ENCODE measurements at places on chromosomes 2 and 18. TPM values are rescaled to one million over a fixed set of nuclear protein-coding genes. Genes with fewer than 3 reads are reported as not detected.

Gene UGT1A10
- not detected for total RNA-seq

GRCh38 chr2:12152888-12153287, 406.5 kb downstream of the LPIN1 start:
- H3K27me3 ChIP-seq = no peaks in the 10 kb centered on the region
- H3K27ac ChIP-seq = no peak overlapping the region
- no peaks in the 10 kb centered on the region for H3K36me3 ChIP-seq
- no peaks in the 10 kb centered on the region for H3K4me1 ChIP-seq
- no peak for DNase-seq
- no peak overlapping the region for H3K4me3 ChIP-seq

Gene SLC4A3
- total RNA-seq = 0.88 TPM

GRCh38 chr2:233130481-233131020, 70.4 kb downstream of the INPP5D start:
- no peaks in the 10 kb centered on the region for H3K27me3 ChIP-seq
- no peaks in the 10 kb centered on the region for H3K36me3 ChIP-seq

Gene SNTG2
- 5.5 TPM for total RNA-seq

DNA sequence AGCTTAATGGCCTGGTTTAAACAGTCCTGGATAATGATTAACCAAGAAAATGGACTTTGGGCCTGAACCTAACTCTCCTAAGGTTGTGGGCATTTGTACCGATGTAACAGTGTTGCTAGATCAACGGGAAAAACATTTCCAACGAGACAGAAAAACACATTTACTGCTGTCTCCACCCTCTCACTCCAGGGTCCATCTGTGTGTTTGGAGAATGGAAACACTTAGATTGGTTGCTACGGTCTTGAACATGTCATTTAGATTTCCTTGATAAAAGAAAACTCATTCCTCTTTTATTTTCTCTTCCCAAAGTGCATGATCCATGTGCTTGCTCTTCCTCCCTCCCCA, 88.0 kb downstream of the SOCS6 start:
- DNase-seq = no peak
- peaks cover 6% of the 10 kb centered on the region for H3K4me1 ChIP-seq
- no peak overlapping the region for H3K4me3 ChIP-seq

Gene ARHGAP15
- total RNA-seq = 5.9 TPM

DNA sequence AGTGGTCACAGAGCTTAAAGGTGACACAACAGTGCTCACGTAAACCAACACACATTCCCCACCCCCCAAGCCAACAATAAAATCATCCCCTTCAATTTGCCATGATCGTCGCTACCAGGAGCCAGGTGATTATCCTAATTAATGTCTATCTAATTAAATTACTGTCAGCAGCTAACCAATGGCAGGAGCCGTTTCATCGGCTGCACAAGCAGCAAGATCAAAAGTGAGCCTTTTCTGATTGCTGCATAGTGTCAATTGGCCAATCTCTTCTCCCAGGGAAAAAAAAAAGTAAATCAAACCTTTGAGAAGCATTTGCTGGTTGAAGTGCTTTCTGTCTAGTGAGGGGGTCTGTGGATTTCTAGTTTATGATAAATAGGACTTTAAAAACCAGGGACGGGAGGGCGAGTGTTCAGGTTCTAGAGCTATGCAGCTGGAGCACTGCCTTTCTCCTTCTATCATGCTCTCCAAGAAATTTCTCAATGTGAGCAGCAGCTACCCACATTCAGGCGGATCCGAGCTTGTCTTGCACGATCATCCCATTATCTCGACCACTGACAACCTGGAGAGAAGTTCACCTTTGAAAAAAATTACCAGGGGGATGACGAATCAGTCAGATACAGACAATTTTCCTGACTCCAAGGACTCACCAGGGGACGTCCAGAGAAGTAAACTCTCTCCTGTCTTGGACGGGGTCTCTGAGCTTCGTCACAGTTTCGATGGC, at the start of gene TBR1:
TBR1 (plus strand) TSS at position 311 of the 721 bp plus-strand sequence; CDS start at position 425, 114 bp downstream.
- H3K27me3 ChIP-seq = peaks cover 98% of the 10 kb centered on the region
- H3K4me3 ChIP-seq = peak within 1 kb of the TSS; percentile 55
- no peak for DNase-seq
- H3K36me3 ChIP-seq = no peaks in the 10 kb centered on the region

DNA sequence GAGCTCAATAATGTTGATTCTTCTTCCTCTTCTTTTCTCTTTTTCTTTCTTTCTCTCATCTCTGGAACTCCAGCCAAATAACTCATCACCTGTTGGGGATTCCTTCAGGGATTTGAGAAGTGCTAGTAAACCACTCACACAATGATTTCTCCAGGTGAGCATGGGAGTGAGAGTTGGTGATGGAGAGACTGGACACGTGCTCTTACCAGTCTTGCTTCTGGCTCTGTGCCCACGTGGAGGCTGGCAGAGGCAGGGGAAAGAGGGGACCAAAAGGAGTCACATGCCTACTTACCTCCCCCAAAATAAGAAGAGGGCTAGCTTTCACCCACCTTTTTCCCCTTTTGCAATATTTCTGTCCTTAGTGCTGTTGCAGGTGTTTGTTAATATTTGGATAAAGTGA, 28.6 kb upstream of the CCDC85A start:
- H3K27ac ChIP-seq = no peak overlapping the region
- H3K4me3 ChIP-seq = no peak overlapping the region
- H3K36me3 ChIP-seq = no peaks in the 10 kb centered on the region
- DNase-seq = no peak
- H3K4me1 ChIP-seq = no peaks in the 10 kb centered on the region

- H3K27me3 ChIP-seq = no peaks in the 10 kb centered on the region
- peak overlapping the region; percentile 66 for H3K27ac ChIP-seq
- H3K4me3 ChIP-seq = no peak overlapping the region
- H3K36me3 ChIP-seq = no peaks in the 10 kb centered on the region
Measured at GRCh38 chr2:42906557-42907411, 114.4 kb upstream of the HAAO start.

GRCh38 chr18:66630831-66631230, 26.9 kb upstream of the CDH19 start:
- H3K36me3 ChIP-seq = no peaks in the 10 kb centered on the region
- H3K4me1 ChIP-seq = no peaks in the 10 kb centered on the region
- no peaks in the 10 kb centered on the region for H3K27me3 ChIP-seq
- no peak overlapping the region for H3K4me3 ChIP-seq

GRCh38 chr2:73859721-73860586, 31.2 kb downstream of the STAMBP start:
- H3K4me3 ChIP-seq = no peak overlapping the region
- no peak overlapping the region for H3K27ac ChIP-seq
- H3K36me3 ChIP-seq = peaks cover 12% of the 10 kb centered on the region

DNA sequence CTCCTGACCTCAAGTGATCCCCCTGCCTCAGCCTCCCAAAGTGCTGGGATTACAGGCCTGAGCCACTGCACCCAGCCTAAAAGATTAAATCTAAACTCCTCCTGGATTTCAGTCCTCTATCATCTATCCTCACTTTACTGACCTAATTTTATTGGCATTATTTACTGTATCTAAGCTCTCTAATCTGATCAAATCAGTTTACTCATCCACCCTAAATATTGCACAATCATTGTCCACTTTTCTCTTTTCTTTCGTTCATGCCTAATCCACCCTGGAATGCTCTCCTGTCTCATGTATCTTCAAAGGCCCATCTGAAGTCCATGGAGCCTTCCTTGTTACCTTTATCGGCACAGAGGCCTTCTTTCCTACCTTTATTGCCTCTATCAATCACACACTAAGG, 31.6 kb upstream of the GPR155 start:
- H3K4me3 ChIP-seq = no peak overlapping the region
- H3K27ac ChIP-seq = no peak overlapping the region
- H3K36me3 ChIP-seq = no peaks in the 10 kb centered on the region
- no peaks in the 10 kb centered on the region for H3K27me3 ChIP-seq
- no peak for DNase-seq

DNA sequence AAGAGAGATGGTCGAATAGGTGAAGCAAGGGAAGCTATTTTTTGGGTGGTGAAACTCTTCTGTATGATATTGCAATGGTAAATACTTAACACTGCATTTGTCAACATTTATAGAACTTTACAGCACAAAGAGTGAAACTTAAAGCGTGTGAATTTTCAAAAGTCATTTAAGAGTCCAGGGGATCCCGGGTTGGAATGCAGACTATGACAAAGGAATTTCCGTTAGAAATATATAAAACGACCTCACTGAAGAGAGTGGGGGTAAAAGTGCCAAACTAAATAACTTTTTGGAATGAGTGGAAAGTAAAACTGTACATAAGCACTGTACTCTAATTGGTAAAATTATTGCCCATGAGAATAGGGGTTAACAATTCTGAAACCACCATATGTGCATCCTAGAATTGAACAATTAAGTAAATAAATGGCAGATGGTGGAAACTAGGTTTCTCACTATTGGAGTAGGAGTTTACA, 191.0 kb upstream of the FN1 start:
- no peaks in the 10 kb centered on the region for H3K4me1 ChIP-seq
- H3K27me3 ChIP-seq = no peaks in the 10 kb centered on the region
- H3K27ac ChIP-seq = no peak overlapping the region
- H3K4me3 ChIP-seq = no peak overlapping the region
- H3K36me3 ChIP-seq = no peaks in the 10 kb centered on the region
- no peak for DNase-seq

Data from neural progenitor cell (in vitro differentiated cells).